ENCODE measurements at places on chromosomes 11 and 22.

DNA sequence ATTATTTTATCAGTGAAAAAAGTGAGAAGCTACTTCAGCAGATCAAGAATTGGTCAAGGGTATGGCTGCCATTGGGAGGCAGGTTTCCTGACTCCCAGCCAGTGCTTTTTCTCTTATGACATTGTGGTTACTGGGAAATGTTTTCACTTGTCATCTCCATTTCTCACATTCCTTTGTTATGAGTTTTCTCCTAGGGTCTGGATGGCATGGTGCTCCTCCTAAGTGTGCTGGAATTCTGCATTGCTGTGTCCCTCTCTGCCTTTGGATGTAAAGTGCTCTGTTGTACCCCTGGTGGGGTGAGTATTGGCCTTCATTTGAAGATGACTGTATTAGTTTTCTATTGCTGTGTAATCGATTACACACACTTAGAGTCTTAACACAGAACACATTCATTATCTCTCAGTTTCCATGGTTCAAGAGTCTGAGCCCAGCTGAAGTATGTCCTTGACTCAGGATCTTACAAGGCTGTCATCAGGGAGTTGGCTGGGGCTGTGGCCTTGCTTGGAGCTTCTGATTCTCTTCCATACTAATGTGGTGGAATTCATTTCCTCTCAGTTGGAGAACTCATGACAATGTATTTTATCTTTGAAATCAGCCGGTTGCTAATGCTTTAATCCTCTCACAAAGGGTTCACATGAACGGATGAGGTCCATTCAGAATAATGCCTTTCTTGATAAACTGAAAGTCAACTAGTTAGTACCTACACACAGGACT is 21.0 kb upstream of the MS4A6E start:
- DNase-seq, result no peak

DNA sequence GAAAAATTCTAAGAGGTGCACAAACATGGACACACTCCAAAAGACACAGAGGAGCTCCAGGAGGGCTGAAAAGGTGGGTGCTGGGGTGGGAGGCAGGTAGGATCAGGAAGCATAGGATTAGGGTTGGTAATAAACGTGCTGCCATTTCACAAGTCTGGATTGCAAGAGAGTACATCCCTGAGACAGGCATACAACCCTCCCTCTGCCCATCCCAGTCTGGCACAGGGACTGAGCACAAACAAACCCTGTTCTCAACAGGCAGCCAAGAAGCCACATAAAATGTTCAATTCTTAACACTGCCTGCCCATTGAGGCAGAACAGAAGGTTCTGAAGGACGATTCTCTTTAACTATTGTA is 18.5 kb downstream of the SLC35F2 start:
- no peak for DNase-seq

- DNase-seq, result no peak
These were observed 30.2 kb downstream of the GGT5 start for GRCh38 chr22:24214467-24215285.

DNA sequence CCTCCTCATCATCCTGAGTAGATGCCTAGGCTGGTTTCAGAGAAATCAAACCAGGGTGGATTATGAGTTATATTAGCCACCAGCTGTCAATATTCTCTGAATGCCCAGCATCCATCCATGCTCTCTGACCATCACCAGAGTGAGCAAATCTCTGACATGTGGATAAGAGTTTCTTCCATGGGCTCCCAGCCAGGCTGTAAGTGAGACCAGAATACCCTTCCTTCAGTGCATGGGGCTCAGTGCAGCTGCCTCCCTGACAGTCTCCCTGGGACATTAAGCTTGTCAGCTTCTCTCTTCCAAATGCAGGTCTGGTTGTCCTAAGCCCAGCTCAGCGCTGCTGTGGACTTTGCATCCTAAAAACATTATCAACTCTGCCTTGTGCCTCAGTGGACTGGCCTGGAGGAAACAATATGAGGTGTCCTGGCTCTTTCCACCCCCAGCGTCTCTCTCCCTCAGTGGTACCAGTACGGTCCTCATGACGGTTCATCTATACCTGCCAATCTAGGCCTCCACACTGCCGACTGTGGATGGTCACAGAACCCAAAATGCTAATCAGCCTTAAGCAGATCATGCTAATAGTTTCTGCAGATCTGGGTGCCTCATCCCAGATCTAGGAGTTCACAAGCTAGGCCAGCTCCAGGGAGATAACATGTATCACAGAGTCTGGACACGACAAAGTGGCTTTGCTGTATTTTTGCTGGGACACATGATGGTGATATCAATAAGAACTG is 41.6 kb upstream of the PRAME start:
- DNase-seq, result no peak

GRCh38 chr11:102936864-102937509 is 18.5 kb downstream of the MMP13 start:
- no peak for DNase-seq

- DNase-seq, result no peak
These were observed 68.8 kb downstream of the LRRC32 start for GRCh38 chr11:76601724-76602123.

GRCh38 chr11:69233744-69234570 is 60.0 kb upstream of the MYEOV start:
- no peak for DNase-seq

- no peak for DNase-seq
These were observed 23.9 kb upstream of the SWAP70 start for GRCh38 chr11:9639985-9640384.

- no peak for DNase-seq
These were observed 80.4 kb downstream of the BARX2 start for GRCh38 chr11:129455756-129456655.

DNA sequence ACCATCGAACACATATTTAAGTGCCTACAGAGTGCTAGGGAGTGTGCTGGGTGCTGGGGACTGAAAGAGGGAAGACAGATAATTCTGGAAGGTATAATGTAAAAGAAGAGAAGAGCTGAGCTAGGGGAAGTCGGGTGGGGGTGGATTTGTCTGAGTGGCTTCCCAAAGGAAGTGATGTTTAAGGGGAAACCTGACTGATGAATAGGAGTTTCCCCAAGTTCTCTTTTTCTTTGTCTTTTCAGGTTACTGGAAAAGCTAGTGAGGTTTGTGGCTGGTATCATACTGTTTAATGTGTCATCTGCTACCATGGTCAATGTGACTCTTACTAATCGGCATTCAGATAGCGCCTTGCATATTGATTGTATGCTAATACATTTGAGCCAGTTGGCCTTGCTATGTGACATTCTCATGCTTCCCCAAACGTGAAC is 151.6 kb upstream of the MTMR2 start:
- DNase-seq, result no peak

- no peak for DNase-seq
These were observed 6.6 kb upstream of the RASGRP2 start for GRCh38 chr11:64750361-64751054.

DNA sequence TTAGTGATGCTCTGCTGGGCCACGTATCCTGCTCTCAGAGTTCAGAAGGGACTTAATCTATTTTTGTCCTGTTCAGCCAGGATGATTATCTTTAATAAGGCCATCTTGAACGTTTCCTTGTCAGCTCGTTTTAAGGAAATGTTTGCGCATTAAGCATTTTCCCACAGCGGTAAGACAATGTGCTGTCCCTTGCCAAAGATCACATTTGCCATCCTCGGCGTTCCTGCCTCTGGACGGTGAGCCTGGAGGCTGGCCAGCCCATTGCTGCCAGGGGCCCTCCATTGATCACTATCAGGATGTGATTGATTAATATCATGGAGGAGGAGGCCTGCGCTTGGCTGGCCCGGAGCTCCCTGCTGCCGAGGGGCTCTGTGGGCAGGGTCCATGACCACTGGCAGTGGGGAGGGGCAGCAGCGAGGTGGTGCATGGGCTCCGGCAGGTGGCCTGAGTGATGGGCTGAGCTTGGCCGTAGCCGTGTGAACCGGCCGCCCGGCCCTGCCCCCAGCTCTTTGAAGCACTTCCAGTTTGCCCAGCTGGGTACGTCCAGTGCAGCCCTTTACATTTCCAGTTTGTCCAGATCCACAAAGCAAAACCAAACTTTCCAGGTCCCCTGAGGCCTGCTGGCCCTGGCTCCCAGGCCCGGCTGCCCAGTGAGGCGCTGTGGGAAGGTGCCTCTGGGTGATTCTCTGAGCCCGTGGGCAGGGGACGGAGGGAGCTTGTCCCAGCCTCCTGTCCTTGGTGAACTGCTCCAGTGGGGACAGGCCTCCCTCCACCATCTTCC is 49.5 kb upstream of the SMIM38 start:
- no peak for DNase-seq

DNA sequence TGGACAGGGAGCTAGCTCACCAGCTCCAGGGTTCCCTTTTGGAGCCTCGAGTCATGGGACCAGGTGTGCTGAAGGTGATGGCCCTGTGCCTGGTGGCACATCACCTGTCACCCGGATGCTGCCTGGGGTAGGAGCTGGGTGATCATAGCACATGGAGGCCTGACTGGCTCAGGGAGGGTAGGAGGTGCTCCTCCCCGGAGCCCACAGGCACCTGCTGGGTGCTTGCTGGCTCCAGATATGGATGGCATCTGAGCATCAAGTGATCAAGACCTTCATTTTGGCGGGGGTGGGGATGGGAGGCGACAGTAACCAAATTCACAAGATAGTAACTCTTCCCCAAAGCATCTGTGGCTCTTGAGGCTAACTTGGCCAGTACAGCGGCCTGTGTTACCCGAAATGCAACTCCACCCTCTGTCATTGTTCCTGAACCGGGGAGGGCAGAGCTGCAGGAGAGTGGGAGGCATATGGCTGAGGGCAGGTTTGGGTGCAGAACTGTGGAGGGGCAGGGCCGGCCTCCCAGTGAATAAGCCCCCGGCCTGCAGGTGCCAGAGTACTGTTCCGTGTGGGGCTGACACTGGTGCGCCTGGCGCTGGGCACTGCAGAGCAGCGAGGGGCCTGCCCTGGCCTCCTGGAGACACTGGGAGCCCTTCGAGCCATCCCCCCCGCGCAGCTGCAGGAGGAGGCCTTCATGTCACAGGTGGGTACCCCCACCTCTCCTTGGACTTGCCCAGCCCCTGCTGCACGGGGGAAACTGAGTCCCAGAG is 4.7 kb downstream of the TBC1D10C start:
- DNase-seq, result no peak

DNA sequence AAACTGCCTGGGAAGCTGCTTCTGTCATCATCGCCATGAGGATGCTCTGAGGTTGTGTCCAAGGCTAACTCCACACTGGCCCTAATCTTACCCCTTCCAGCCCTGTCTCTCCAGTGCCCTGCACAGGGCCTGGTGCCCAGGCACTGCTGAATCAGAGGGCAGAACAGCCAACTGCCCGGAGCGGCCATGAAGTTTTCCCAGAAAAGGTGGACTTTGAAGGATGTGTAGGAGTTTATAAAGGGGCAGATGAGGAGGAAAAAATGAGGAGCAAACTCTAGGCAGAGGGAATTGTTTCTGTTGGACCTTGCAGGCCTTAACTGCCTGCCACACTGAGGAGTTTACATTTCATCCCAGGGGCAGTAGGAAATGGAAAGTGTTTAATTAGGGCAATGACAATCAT is 39.4 kb upstream of the TCF20 start:
- no peak for DNase-seq

DNA sequence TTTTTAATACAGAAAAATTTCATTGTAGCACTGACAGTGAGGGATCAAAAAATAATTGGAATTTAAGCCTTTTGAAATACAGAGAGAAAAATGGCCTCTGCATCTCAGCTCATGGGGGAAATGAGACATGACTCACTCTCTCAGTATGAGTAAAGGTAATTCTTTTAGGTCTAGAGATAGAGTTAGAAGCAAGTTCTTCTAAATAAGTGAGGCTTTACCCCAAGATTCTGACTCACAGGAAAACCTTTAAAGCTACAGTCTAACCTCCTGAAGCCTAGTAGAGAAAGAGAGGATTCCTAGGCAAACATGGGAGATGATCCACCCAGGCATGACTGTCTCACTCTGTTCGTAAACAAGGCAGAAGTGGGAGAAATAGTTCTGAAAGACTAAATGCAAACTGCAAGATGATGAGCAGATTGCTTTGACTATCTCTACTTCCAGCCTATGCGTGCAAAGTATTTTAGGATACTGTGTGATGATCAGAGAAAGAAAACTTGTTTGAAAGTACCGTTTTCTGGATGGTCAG is 1003.3 kb upstream of the CCDC90B start:
- no peak for DNase-seq

- no peak for DNase-seq
These were observed 7.3 kb downstream of the NEAT1 start for GRCh38 chr11:65429724-65430405.

DNA sequence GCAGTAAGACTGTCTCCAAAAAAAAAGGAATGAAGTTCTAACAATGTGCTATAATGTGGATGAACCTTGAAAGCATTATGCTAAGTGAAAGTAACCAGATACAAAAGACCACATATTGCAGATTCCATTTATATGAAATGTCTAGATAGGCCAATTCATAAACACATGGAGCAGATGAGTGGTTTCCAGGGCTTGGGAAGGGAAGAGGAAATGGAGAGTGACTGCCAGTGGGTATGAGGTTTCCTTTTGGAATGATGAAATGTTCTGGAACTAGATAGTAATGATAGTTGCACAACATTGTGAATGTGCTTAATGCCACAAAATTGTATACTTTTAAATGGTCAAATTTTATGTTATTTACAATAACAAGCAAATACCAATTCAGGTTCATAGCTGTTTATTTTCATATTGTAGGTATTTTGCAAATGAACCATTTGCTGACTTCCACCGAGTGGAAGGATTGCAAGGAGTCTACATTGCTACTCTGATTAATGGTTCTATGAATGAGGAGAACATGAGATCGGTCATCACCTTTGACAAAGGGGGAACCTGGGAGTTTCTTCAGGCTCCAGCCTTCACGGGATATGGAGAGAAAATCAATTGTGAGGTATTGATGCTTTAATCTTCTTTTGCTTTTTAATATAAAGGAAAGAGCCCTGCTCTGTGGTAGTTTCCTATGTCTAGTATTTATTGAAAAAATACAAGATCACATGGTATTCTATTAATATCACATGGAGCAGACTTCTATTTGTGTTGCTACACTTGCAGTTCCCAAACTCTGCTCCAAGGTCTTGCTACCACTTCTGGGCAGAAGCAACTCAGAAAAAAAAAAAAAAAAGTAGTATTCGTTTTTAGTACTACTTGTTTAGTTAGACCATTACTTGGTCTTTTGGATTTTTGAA is 67.7 kb upstream of the SORL1-AS1 start:
- DNase-seq, result no peak

DNA sequence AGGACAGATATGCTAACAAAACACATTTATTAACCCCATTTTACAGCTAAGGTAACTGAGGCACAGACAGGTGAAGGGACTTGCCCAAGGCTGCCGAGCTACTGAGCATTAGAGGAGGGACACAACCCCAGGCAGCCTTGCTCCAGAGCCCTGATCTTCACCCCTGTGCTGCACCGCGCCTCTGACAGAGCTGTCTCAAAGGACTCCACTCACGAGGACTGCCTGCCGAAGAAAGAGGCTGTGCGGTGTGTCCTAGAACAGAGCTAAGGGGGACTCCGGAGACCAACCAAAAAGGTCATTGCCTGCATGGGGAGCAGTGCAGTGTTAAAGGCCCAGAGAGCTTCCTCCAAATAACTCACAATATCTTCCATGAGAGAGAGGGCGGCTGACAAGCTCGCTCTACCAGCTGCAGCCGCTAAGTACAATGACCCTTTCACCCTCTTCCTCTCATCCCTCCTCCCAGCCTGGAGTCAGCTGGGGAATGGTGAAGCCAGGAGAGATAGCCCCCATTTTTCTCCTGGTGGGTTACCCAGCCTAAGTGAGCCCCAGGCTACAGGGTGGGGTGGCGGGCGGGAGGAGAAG is 119.2 kb downstream of the DSCAML1 start:
- DNase-seq, result no peak

All from NCI-H748 treated with DMSO at 0.1 percent for 48 hours (cell line).